ENCODE measurements at places on chromosomes 2 and 18. TPM values are rescaled to one million over a fixed set of nuclear protein-coding genes. Genes with fewer than 3 reads are reported as not detected.

DNA sequence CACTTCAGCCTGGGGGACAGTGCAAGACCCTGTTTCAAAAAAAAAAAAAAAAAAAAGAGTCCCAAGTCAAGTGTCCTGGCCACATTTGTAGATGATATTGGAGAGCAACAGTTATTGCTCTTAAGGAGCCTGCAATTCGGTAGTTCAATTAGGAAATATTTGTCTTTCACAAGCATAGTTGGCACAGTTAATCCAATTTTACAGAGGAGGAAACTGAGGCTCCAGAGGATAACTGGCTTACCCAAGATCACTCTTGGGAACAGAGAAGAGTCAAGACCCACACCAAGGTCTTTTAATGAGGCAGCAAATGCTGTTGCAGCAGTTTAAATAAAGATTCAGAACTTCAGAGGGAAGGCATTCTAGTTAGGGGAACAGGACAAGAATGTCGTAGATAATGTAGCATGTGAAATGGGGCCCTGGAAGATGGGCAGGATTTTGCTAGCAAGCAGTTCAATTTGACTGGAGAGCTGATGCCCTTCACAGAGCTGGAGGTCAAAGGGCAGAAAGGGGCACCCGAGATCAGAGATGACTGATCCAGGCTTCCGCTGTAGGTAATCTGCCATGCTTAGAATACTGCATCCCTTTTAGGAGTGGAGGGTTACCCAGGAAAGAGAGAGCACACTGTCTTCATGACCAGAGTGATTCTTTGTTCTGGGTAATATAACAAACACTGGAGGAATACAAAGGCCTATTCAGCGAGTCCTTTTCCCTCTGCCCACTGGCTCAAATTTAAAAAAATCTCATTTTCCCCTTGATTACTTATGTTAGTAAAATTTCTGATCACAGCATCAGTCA lies 3.0 kb downstream of the NPC1 start:
- DNase-seq: no peak

GRCh38 chr2:182554950-182555349 lies 128.1 kb upstream of the PDE1A start:
- DNase-seq: no peak

DNA sequence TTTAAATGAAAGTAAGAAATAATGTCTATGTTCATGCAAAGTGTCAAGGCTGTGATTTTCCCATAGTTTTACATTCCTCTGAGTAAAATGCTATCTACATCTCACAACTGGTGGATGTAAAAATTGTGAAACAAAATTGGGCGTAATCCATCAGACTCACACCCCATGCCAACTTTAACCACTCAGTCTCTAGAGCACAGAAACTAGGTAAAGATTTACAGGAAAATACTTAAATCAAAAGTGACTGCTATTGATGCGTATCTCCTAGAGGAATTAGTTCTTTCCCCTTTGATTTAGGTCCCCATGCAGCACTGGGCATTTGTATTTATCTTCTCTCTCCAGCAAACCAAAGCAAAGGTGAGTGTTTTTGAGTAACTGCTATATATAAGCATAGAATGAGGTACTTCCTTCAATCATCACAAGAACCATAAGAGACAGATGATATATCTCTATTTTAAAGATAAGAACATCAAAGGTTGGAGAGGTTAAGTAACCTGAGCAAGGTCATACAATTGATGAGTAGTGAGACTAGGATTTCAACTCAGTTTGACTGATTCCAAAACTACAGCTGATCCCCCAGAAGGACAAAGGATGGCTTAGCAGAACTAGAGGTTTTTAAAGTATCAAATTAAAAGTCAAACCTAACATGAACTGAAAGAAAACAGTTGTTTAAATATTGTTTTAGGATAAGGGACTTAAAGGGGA lies 594.0 kb upstream of the ACVR2A start:
- no peak for DNase-seq

DNA sequence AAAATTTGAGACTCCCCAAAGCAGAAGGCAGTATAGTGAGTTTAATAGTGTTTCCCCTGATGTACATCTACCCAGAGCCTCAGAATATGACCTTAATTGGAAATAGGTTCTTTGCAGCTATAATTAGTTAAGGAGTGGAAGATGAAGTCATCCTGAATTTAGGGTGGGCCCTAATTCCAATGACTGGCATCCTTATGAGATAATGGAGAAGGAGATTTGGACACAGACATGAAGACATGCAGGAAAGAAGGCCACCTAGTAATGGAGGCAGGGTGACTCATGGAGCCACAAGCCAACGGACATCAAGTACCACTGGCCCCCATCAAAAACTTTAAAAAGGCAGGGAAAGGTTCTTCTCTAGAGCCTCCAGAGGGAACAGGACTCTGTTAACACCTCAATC lies 308.9 kb downstream of the TXNL1 start:
- no peak for DNase-seq

DNA sequence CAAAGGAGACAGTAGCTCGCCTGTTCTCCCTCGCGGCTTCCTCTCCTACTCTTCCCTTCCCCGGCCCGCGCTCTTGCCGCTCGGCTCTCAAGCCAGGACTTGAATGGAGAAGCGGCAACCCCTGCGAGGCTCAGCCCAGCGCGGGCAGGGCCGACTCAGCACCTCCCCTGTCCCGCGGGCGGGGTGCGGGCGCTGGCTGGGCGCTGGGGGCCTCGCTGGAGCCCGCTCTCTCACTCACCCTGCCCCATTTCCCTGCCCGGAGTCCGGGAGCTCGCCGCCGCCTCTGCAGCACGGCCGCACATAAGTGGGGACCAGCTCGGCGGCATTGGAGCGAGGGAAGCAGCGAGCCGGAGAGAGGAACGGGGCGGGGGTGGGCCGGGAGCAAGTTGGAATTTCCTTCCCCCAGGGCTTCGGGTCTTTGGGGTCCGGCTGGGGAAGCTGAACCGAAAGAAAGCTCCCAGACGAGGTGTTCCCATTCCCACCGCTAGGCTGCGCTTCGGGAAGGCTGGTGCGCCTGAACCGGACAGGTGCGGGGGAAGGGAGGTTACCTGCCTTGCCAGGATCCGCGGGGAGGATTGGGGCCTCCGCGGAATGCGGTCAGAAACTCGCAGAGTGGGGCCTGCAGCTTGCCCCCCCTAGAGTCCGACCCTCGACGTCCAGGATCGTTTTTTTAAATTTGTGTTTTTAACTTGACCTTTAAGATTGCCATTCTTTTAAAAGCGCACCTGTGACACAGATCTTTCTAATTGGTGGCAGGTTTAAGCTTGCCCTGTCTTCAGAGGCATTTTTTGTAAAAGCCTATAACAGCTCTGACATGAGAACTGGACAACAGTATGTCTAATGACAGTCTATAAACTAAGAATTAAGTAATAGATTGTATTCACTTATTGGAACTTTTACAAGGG lies at the start of gene COBLL1:
COBLL1 (minus strand) TSS at position 105 of the 905 bp plus-strand sequence. CDS start 627 bp downstream, outside the sequence.
- peak; percentile 96 for DNase-seq

FAM237A gene
- polyA plus RNA-seq: not detected

CCDC148 gene
- polyA plus RNA-seq: 0.09 TPM

VWA3B gene
- polyA plus RNA-seq: 1.4 TPM
